Stimulated activated CD8-positive, alpha-beta memory T cell treated with anti-CD3 and anti-CD28 coated beads, Interleukin-12 subunit alpha, Interleukin-12 subunit beta, amount 100 ng/mL, for 4 hours (primary cell): ENCODE measurements at places on chromosomes 16 and 17.
A peak's percentile ranks its signal among the peaks of the same experiment; 100 is the strongest.

DNA sequence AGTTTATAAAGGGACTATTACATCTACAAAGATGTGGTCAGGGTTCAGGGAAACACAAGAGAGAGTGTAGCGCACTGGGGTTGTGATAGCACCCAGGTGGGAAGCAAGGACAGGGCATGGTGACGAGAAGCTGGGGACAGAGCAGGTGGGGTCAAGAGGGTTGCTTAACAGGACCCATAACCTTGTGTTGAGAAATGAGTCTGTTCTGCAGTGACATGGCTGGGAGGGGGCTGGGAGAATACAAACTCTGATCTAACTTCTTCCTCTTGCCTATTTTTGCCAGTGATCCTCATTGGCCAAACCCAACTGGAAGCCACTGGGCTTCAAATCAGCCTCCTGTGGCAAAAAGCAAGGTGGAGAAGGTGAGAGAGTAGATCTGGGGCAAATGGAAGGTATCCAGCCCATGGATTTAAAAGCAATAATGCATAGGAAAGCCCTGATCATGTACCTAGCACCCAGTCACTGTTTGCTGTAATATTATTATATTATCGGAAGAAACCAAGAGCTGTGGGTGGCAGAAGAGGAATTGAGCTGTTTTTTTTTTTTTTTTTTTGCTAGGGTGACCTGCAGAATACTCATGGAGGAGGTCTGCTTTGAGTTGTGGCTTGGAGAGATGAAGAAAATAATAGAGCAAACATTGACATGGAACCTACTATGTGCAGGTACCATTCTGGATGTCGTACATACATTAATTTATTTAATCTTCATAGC, 76.9 kb upstream of the ZFHX3 start:
- no peak for DNase-seq

GRCh38 chr17:80990921-80991644, 558 bp upstream of the CHMP6 start:
- DNase-seq = no peak

GRCh38 chr16:89422527-89422904, 67.8 kb downstream of the ANKRD11 start:
- no peak for DNase-seq

- DNase-seq = no peak
These were observed 81.2 kb downstream of the RBFOX3 start for GRCh38 chr17:79529661-79530081.

GRCh38 chr16:50861451-50861850, 119.6 kb downstream of the CYLD start:
- no peak for DNase-seq

GRCh38 chr17:46163316-46163715, 29.9 kb downstream of the KANSL1 start:
- no peak for DNase-seq

DNA sequence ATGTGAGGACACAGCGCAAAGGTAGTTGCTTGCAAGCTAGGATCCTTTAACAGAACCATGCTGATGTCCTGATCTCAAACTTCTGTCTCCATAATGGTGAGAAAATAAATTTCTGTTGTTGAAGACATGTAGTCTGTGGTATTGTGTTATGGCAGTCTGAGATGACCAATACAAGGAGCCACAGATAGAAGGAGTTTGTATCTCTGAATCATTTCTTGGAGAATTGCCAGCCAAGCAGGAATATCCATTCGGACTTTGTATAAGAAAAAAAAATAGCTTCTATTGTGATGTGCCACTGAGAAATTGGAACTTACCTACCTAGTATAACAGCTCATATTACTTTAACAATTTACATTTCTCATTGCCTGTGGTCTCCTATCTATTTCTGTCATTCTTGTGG, 447.6 kb upstream of the CA10 start:
- DNase-seq = no peak

GRCh38 chr17:14469971-14470370, 169.1 kb downstream of the HS3ST3B1 start:
- no peak for DNase-seq

- DNase-seq = no peak
These were observed 2.1 kb downstream of the RHBDL3 start for GRCh38 chr17:32267690-32268205.

GRCh38 chr16:55010492-55011160, 80.0 kb downstream of the IRX5 start:
- DNase-seq = no peak

DNA sequence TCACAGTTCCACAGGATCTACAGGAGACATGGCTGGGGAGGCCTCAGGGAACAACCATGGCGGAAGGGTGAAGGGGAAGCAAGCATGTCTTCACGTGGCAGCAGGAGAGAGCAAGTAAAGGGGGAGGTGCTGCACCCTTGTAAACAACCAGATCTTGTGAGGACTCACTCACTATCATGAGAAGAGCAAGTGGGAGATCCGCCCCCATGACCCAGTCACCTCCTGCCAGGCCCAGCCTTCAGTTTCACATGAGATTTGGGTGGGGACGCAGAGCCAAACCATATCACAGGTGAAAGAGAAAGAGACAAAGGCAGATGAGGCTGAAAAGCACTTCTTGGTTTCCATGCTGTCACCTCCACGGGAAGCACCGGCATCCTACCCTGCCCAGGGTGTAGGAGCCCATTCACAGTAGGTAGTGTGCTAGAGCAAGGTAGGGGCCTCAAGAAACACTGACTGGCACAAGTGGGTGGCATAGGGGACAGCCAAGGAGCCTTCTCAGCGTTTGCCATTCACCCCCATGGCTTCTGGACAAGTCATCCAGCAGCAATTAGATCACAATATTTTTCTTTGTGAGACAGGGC, 6.6 kb downstream of the NARF start:
- DNase-seq = no peak

DNA sequence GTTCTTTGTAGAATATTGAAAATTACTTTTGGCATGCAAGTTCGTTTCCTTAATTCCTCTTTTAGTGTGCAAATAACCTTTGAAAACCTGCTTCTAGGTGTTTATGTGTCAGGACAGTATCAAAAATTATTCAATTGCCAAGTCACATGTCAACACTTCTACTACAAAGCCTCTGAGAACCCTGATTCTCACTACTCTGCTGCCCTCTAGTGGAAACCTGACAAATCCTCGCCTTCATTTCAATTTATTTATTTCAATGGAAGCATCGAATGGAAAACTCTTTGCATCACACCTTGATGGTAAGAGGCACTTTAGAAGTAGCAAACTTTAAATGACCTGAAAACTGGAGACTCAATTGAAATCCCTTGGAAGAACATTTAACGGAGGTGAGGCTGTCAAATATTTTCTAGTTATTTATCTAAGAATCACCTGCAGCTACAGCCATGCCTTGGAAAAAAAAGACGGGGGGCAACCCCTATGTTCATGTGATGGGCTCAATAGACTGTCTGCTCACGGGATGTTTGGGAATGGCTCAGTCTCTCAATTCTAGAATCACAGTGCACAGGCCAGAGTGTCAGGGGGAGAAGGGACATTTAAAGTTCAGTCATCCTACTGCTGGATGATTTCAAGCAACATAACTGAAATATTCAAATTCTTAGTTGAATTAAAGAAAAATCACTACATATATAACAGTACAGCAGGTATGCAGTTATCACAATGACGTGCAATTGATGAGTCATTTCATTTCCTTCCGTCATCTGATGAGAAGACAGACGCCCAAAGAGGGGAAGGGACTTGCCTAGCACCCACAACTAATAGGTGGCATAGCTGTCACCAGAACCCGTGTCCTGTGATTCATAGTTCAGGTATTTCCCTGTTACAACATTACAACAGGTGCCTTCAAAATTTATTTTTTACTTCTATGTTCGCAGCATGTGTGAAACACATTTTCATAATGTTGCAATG, 563.9 kb downstream of the TOX3 start:
- no peak for DNase-seq

- DNase-seq = no peak
These were observed 161.5 kb downstream of the TMEM132E start for GRCh38 chr17:34740565-34741520.

GRCh38 chr16:2404099-2404498, 25.1 kb upstream of the CCNF start:
- no peak for DNase-seq

- no peak for DNase-seq
These were observed 15.2 kb downstream of the BCAR1 start for GRCh38 chr16:75236232-75236631.

DNA sequence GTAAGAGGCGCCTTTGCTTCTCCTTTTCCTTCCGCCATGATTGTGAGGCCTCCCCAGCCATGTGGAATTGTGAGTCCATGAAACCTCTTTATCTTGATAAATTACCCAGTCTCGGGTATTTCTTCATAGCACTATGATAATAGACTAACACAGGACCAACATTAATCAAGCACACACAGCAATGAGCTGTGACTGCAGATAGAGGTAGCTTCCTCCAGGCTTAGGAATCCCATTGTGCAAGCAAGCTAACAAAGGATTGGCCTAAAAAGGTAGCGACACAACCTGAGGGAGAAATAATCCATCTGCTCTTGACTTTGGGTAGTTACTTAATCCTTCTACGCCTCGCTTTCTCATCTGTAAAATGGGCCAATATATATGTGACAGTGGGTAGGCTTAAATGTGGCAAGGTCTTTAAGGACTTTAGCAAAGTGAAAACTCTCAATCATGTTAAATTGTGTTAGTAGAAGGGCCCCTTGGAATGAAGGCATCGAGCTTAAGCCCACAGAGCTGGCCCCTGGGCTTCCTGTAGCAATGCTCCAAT, 393.6 kb downstream of the SOX9 start:
- no peak for DNase-seq

DNA sequence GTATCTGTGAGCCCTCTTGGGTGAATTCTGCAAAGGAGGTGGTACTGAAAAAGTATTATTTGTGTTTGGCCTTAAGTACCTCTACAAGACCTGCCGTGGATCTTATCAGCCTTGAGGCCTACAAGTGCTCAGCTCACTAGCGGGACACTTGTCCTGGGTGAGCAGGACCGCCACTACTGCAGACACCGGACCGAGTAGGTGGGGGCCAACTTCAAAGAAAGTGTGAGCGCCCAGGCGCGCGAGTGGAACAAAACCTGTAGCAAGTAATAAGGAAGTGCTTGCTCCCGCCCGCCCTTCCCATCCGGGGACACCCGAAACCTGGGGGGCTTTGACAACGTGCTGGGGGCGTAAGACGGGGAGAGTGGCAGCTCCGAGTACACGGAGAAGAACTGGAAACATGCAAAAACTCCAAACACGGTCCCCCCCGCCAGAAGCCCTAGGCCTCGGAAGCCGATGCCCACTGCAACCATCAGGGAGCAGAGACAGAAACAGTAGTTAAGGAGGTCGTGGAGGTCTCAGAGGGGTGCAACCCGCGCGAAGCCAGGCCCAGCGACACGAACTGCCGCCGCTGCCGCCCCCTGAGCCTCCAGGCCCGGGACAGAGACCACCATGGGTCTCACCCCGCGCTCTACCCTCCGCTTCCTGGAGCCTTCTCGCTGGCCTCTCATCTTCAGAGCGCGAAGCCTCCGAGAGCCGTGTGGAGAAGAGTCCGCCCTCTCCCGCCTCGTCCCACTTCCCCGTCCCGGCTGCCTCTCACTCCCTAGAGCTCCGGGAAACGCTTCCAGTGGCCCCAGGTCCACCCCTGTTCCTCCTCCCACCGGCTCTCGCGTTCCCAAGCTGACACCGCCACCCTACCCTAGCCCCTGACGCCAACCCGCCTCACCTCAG, 537 bp downstream of the CNOT1 start:
- peak; percentile 35 for DNase-seq

DNA sequence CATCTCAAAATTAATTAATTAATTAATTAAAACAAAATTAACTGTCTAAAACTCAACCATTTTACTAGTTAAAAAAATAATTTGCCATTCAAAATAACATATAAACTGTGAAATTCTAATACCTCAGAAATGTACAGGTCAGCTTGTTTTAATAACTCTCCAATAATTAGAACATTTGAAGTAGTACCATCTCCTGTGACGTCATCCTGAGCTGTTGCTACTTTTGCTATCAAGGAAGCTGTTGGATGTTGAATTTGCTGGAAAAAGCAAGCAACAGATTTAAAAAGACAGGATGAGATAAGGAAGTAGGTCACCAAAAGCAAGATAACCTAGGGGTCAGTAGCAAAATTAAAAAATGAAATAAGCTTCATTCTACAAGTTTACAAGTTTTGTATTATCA, 2.8 kb downstream of the CCT6B start:
- no peak for DNase-seq

- DNase-seq = no peak
These were observed at the start of gene TEX19 for GRCh38 chr17:82358465-82359350. TEX19 (plus strand) TSS chr17:82359247; CDS start chr17:82362151, 2,904 bp downstream.

DNA sequence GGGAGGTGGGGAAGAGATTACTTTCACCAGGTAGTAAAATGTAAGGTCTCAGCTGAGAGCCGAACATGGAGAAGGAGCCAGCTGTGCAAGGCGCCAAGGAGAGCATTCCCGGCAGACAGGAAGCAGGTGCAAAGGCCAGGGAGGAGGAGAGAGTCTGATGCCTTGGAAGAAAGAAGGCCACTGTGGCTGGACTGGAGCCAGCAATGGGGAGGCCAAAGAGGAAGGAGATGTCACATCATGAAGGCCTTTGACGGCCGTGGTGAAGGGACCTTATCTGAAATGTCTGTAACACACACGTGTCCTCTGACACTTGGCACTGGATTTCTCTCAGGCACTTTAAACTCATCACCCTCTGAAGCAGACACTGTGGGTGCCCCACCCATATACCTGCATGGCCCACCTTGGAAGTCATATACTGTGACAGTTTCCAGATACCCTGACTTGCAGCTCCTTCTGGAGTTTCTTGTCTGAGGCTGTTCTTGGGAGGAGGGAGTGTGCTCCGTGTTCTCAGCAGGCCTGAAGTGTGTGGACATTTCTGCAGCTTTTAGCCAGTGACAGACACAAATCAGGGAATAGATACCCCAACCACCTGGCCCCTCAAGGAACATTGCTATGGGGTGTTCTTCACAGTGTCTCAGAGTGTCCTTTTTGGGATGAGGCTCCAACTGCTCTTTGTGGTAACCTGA, 1.9 kb upstream of the SLC5A2 start:
- DNase-seq = no peak

GRCh38 chr16:73219176-73219575, 171.2 kb upstream of the ZFHX3 start:
- no peak for DNase-seq

DNA sequence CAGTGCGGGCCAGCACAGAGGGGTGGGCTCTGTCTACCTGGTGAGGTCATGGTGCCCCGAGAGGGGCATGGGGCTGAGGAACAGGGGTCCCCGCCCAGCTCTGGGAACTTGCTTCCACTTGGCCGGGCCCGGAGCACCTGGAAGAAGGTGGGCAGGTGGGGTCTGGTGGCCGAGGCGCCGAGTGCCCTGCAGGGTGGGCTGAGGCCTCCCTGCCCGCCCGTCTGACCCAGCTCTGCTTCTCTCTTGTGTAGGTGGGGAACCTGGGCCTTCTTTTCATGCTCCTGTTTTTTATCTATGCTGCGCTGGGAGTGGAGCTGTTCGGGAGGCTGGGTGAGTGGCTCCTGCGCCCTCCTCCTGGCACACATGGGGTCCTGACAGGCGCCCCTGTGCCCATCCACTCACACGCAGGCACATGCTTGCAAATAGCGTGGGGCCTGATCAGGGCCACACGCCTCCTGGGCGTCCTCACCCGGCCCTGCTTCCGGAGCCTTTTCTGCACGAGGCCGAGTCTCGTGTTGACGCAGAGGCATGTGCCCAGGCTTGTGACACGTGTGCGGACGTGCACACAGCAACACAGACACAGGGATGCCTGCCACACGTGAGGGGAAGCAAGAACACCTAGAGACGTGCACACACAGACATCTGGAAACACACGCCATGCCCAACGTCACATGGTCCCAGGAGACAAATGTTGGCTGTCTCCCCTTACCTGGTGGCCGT, 8.2 kb downstream of the TPSG1 start:
- DNase-seq = no peak

GRCh38 chr16:11583166-11583565, 3.6 kb downstream of the LITAF start:
- DNase-seq = no peak

- no peak for DNase-seq
These were observed 207.0 kb downstream of the STX8 start for GRCh38 chr17:9368631-9369030.
